ENCODE measurements at places on chromosomes 11 and 22.

- DNase-seq: no peak
Observed at GRCh38 chr22:23970816-23971486, 3.3 kb downstream of the DDT start.

DNA sequence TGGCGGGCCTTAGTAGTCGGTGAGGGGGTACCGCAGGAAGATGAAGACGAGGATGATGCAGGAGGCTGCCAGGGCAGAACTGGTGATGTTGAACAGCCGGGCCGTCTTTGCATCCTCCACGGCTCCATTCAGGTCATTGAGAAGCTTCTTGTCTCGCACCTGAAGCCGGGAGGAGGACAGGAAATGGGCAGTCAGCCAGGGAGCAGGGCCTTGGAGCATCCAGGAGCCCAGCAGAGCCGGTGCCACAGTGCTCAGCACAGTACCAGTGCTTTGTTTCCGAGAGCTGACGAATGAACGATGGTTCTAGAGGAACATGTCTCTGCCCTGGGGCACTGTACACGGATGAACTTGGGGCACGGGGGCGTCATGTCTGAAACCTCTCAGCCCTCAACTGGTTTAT lies 15.1 kb downstream of the IFITM10 start:
- DNase-seq: no peak

DNA sequence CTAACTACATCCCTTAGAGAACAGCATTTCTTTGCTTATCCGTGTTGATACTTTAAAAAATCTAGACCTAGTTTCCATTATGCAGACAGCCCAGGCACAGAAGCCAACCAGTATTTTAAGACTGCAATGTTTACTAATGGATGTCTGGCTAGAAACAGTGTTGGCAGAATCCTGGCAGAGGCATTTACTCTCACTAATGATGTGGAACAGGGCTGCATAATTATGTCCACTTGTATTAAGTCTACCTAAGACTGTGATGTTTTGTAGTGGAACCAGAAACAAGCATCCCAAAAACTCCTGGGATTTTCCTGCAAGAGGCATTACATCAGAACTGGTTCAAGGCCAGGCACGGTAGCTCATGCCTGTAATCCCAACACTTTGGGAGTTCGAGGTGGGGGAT lies 50.2 kb upstream of the PICALM start:
- DNase-seq: no peak

DNA sequence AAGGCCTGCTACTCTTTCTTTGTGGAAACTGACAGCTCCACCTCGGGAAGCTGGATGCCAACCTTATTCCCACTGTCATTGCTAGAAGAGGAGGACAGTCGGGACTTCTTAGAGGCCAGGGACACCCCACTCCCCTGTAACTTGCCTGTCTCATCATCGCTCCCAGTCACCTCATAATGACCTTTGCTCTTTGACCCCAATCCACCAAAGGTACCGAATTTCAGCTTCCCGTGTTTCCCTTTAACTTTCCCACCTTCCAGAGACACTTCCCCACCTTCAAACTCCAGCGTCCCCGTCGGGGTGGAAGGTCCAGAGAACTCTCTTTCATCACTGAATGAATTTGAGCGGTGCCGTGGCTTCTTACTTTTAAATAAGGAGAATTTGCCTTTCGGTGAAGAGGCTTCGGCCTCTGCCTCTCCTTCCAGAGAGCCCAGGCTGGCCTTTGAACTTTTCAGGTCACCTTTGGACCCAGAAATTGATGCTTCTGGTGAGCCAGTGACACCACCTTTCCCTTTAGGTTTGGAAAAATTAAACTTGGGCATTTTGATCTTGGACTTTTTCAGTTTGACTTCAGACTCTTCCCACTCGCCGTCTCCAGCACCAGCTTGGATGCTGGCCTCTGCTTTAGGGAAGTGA lies 29.8 kb downstream of the AHNAK start:
- no peak for DNase-seq

GRCh38 chr11:117303101-117303500 lies 12.0 kb downstream of the BACE1-AS start:
- no peak for DNase-seq
